Osteocyte (in vitro differentiated cells): ENCODE measurements at places on chromosomes 5 and 9. TPM values are rescaled to one million over a fixed set of nuclear protein-coding genes. Genes with fewer than 3 reads are reported as not detected.

DNA sequence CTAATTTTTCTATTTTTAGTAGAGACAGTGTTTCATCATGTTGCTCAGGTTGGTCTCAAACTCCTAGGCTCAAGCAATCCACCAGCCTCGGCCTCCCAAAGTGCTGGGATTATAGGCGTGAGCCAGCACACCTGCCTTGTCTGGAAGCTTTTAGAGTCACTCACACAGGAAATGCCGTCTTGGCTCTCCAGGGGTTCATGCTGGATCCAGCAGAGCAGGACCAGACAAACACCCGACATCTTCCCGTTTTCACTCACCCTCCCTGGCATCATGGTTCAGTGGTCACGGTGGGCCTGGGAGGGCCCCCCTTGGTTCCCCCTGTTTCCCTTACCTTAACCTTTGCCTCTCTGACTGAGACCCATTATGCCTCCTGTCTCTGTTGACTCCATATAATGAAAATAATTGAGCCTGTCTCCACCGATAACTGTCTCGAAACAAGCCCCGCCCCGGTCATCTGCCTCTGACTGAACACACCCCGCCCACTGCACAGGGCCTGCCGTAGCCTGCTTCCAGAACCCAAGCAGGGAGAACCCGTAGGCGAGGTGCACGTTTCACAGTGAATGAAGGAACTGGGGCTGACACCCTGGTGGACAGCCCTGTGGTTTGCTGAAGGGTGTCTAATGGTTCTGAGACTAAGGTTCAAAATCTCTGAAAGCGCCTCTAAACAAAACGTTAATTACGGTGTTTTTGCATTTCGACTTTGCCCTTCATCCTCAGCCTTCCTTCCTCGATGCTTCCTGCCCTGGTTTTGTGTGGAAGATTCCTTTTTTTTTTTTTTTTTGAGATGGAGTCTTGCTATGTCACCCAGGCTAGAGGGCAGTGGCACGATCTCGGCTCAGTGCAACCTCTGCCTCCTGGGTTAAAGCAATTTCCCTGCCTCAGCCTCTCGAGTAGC is 39.7 kb upstream of the SPRY4 start:
- DNase-seq: no peak

DNA sequence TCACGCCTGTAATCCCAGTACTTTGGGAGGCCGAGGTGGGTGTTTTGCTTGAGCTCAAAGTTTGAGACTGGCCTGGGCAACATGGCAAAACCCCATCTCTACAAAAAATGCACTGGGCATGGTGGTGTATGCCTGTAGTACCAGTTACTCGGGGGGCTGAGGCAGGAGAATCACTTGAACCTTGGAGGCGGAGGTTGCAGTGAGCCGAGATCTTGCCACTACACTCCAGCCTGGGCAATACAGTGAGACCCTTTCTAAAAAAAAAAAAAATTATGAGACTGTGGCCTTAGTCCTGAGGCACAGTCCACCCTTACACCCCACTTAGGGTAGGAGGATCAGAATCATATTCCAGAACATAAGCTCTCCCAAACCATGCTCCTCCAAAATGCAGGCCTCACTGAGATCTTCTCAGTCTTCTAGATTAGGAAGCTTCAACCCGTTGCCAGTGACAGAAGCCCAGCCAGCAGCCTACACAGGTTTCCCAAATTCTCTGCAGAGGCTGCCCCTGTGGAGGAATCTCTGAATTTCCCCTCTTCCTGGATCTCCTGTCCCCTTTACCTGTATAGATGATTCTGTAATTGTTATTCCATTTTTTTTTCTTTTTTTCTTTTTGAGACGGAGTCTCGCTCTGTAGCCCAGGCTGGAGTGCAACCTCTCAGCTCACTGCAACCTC is 77.3 kb downstream of the BASP1 start:
- no peak for DNase-seq

DNA sequence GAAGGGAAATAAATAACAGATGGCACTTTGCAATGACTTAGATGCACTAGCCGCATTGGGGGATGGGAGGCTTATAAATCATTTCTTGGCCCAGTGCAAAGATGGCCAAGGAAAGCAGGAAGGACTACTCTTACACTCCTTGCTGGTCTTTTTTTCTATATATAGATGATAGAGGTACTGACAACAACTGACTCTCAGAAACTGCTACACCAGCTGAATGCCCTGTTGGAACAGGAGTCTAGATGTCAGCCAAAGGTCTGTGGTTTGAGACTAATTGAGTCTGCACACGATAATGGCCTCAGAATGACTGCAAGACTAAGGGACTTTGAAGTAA is 1.7 kb downstream of the CCNG1 start:
- no peak for DNase-seq

- DNase-seq: no peak
These were observed 800.6 kb upstream of the CDH6 start for GRCh38 chr5:30392897-30393296.

Gene FOXD4L5
- total RNA-seq: 0.16 and 0.35 TPM in 2 replicates

Gene SECISBP2
- 30.6 and 31.5 TPM in 2 replicates for total RNA-seq

Gene SYNPO
- total RNA-seq: 17.8 and 18.4 TPM in 2 replicates

Gene BTNL3
- not detected in 2 replicates for total RNA-seq
